ENCODE measurements at places on chromosomes 5 and 9.

- DNase-seq, result no peak
Observed at GRCh38 chr5:124941051-124942049, 194.9 kb upstream of the ZNF608 start.

DNA sequence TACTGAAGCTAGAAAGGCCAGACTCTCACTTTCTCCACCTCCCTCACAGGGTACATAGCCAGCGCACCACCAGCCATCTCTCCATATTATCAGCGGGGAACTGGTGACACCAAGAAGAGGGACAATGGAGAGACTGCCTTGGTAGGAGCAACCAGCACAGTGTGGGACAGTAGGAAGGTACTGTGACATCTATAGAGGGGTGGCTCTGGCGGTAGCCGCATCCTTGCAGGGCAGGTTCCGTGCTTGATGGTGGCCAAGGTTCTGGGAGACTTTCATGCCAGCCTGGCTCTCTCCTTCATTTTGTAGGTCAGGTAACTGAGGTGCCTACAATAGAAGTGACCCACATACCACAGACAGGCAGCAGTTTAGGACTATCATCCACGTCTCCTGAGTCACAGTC, 65.5 kb upstream of the SMIM23 start:
- no peak for DNase-seq

- DNase-seq, result no peak
Observed at GRCh38 chr9:5767968-5768932, 64.7 kb downstream of the ERMP1 start.

DNA sequence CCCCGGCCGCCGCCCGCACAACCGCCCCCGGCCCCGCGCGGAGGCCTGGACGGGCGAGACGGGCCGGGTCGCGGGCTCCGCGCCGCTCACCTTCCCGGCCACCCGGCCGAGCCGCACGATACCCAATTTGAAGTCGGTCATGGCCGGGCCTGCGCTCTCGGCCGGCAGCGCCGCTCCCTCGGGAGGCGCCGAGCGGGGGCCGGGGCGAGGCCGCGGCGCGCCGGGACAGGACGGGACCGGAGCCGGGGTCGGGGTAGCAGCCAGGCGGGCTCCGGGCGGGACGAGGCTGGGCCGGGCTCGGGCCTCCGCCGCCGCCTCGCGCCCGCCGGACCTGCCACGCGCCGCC, 216 bp downstream of the ZMYND19 start:
- DNase-seq, result no peak

DNA sequence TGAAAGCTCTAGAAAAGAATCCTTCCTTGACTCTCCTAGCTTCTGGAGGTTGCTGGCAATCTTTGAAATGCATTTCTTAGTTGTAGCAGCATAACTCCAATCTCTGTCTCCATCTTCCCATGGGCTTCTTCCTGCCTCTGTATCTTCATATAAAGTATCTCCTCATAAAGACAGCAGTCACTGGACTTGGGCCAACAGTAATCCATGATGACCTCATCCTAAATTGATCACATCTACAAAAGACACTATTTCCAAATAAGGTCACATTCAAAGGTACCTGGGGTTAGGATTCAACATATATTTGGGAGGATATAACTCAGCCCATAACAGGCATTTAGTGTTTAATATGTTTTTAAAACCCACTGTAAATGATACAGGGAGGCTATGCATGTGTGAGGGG, 123.3 kb downstream of the MLLT3 start:
- DNase-seq, result no peak

Measured in germinal center (tissue), 1 donor.